ENCODE measurements at places on chromosomes 1 and 21.

GRCh38 chr1:119440721-119441307 is 25.9 kb downstream of the HSD3B2 start:
- DNase-seq = no peak

- no peak for DNase-seq
Observed at GRCh38 chr1:92882819-92883218, 51.0 kb downstream of the RPL5 start.

GRCh38 chr1:30511991-30512913 is 211.1 kb downstream of the MATN1 start:
- DNase-seq = no peak

GRCh38 chr1:31249854-31250253 is 10.2 kb upstream of the NKAIN1 start:
- no peak for DNase-seq

GRCh38 chr1:37394574-37395464 is 79.6 kb upstream of the ZC3H12A start:
- no peak for DNase-seq

DNA sequence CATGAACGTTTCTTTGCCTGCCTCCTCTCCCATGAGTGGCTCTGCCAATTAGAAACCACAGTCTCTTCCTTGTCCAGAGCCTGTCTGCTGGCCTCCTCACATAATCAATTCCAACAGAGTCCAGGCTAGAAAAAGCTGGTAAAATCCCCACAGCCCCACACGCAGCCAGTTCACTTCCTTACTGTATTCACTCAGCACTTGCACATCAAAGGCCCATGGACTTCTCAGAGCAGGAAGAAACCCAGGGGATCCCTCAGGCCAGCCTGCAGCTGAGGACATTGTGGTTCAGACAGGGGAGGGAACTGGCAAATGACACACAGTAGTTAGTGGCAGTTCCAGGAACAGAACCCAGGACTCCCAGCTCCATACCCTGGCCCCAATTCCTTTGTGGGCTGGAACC is 171.6 kb upstream of the EDN2 start:
- no peak for DNase-seq

- DNase-seq = no peak
Observed at GRCh38 chr1:64848803-64849202, 103.9 kb downstream of the RAVER2 start.

- no peak for DNase-seq
Observed at GRCh38 chr1:228321435-228321834, 85.2 kb downstream of the TRIM11 start.

GRCh38 chr1:55035904-55036303 is 3.4 kb upstream of the PCSK9 start:
- DNase-seq = no peak

- DNase-seq = no peak
Observed at GRCh38 chr1:199124351-199124750, 485.5 kb downstream of the PTPRC start.

DNA sequence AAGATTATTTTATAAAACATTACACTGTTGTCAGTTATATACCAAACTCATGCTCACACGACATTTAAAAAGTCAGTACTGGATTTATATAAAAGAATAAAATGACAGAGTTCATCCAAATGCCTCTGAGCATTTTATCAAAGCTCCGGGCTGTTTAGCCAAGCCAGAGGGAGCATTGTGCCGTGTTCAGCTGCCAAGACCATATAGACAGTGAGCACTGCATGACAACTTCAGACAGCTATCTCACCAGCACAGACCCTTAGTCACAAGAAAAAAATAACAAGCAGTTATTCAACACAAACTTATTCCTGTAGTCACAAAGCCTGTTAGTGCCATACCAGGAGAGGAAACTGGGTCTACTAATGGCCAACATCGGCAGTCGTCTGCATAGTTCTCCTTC is 88.0 kb upstream of the PBX1 start:
- DNase-seq = no peak

DNA sequence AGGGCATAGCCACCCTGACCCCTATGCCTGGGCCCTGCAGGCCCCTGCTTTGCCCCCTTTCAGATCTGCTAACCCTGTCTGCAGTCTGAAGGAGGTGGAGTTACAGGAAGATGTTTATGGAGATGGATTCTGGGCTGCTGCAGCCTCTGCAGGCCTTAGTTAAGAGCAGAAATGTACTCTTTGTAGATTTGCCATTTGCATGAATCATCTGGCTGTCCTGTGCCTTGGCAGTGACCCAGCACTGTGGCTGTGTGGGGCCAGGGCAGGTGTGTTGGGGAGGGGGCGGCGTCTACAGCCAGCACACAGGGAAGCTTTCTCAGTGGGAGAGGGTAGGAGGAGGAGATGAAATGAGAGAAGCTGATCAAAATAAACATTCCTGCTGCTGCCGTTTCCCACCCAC is 867.3 kb downstream of the PLA2G4A start:
- DNase-seq = no peak

DNA sequence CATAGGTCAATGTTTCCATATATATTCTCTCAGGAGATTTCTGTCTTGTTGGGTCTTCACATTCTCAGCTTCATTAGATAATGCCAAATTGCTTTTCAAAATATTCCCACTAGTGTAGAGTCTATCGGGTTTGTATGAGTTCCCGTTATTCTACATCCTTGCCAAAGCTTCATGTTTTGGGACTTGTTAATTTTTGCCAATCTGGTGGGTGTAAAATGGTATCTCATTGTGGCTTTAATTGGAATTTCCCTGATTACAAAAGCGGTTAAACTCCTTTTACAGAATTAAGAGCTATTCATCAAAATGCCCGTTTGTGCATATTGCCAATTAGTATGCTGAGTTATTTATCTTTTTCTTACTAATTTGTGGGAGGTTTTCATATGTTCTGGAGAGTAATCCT is 708.4 kb upstream of the ADAMTS5 start:
- no peak for DNase-seq

DNA sequence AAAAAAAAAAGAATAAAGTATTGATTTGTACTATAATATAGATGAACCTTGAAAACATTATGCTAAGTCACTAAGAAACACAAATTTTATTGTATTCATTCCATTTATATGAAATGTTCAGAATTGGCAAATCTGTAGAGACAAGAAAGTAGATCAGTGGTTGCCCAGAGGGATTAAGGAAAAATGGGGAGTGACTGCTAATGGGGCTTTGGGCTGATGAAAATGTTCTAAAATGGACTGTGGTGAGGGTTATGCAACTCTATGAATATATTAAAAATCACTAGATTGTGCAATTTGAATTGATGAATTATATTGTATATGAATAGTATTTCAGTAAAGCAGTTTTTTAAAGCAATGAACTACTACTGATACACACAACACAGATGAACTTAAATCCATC is 10.0 kb downstream of the GDAP2 start:
- no peak for DNase-seq

GRCh38 chr1:40341491-40342380 is 24.6 kb upstream of the COL9A2 start:
- no peak for DNase-seq

- DNase-seq = no peak
Observed at GRCh38 chr21:16841975-16842695, 670.7 kb upstream of the CXADR start.

GRCh38 chr21:42044871-42045495 is 26.1 kb upstream of the UMODL1 start:
- no peak for DNase-seq

- DNase-seq = no peak
Observed at GRCh38 chr1:62784509-62785365, 805 bp downstream of the ATG4C start.

GRCh38 chr1:183983371-183984105 is 54.0 kb downstream of the COLGALT2 start:
- DNase-seq = no peak

GRCh38 chr1:238345837-238346236 is 455.1 kb upstream of the ZP4 start:
- no peak for DNase-seq

- no peak for DNase-seq
Observed at GRCh38 chr21:27526451-27526850, 559.6 kb upstream of the ADAMTS5 start.

GRCh38 chr1:112697781-112698201 is 9.1 kb downstream of the RHOC start:
- no peak for DNase-seq

GRCh38 chr1:223556414-223557129 is 108.9 kb downstream of the CAPN8 start:
- no peak for DNase-seq

- no peak for DNase-seq
Observed at GRCh38 chr1:160428655-160429054, 28.3 kb downstream of the VANGL2 start.

GRCh38 chr21:15034126-15034853 is 30.5 kb downstream of the NRIP1 start:
- no peak for DNase-seq

- DNase-seq = no peak
Observed at GRCh38 chr21:44414291-44415072, 40.8 kb upstream of the LRRC3 start.

- DNase-seq = peak; percentile 15
Observed at GRCh38 chr1:159076438-159077119, at the start of gene AIM2. Gene AIM2, minus strand, starts transcription at chr1:159076766. Its CDS starts 3,267 bp downstream, at chr1:159073499.

DNA sequence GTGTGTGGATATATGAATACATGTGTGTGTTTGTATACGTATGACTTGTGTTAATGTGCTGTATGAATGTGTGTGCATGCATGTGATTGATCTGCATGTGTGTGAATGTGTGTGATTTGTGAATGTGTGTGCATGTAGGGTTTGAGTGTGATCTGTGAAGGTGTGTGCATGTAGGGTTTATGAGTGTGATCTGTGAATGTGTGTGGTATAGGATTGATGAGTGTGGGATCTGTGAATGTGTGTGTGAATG is 88.2 kb downstream of the STUM start:
- no peak for DNase-seq

DNA sequence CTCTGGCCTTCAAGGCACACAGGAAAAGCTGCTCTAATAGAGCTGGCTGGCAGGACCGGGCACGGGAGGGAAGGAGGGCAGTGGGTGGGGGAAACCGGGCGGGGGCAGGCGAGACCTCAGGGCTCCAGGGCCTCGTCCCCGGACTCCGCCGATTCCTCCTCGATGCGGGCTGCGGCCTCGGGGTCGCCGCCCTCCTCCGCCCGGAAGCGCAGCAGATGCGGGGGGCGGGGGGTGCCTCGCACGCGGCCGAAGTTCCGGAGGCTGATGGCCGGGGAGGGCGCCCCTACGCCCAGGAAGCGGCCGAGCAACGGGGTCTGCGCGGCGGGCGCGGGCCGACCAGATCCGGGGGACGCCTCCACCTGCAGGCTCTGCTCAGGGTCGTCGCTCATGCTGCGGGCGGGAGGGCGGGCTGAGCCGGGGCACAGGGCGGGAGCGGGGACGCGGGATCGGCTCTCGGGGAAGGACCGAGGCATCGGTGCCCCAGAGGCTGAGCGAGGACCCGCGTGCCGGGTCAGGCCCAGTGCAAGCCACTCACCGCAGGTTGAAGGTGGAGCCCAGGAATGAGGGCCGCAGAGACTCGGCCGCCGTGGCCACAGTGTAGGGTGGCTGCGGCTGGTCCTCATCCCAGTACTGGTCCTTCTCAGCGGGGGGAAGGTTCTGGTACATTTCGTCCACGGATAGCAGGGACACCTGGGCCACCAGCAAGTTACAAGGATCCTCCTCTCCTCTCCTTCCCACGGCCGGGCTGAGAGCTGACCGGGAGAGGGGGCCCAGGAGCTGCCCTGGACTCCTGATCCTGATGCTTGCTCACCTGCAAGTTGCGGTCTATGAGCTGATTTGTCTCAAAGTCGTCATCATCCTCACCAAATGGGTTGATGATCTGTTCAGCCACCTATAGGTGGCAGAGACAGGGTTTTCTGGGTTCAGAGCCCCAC is 3.6 kb downstream of the BEST4 start:
- no peak for DNase-seq

DNA sequence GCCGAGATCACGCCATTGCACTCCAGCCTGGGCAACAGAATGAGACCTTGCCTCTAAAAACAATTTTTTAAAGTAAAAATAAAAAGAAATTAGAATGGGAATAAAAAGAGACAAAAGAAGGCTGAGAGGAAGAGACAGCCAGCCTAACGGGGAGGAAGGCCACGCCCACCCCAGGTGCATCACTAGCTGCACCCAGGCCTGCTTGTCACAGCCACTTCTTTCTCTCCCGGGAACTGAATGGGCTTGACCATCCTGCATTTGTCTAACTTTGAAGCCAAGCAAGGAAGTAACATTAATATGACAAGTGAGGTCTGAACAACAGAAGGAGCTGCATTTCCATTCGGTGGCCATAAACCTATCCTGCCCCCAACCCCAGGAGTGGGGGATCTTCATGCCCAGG is 20.8 kb upstream of the EFNA1 start:
- DNase-seq = no peak

- no peak for DNase-seq
Observed at GRCh38 chr1:181711820-181712219, 228.5 kb downstream of the CACNA1E start.

DNA sequence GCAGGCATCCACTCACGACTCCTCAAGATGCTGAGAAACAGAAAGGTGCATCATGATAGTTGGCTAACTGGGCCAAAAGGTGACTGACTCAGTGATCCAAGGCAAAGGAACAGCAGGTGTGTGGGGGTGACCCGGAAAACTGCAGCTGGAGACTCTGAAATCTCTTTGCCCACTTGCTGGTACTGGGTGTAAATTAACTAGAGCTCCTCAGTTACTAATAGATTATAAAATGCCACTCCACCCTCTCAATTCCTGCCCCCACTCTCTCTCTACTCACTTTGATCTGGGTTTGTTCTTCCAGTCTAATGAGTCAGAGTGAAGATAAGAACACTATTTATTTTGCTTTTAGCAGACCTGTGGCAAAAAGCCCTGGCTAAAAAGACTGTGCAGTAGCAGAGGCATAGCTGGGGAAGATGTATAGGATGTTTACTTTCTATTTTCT is 7.2 kb upstream of the PIGC start:
- DNase-seq = no peak

- DNase-seq = peak; percentile 25
Observed at GRCh38 chr1:234597894-234598293, 12.1 kb downstream of the IRF2BP2 start.

- DNase-seq = no peak
Observed at GRCh38 chr1:32100807-32101708, 6.8 kb upstream of the KPNA6 start.

- no peak for DNase-seq
Observed at GRCh38 chr1:91645031-91645430, 144.4 kb downstream of the CDC7 start.

GRCh38 chr21:36470294-36470693 is 9.6 kb downstream of the CLDN14 start:
- no peak for DNase-seq

DNA sequence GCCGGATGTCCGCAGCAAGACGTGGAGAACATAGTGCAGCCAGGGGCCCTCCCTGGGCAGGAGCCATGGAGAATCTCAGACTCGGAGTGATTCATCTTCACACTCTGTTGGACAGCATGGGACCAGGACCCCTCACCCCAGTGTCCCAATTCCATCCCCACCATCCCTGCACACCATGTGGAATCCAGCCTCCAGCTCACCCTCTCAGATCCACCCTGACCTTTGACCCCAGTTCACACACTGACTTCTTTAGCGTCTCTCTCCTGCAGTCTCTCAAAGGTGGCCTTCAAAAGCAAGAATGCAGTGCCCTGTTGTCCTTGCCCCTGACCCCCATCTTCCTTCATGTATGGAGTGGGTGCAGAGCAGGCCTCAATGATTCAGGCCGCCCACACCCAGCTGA is 2.1 kb upstream of the TNNI1 start:
- no peak for DNase-seq

All from activated T-helper 1 cell treated with anti-CD3 and anti-CD28 coated beads, Interleukin-2, amount 50 U/mL, for 16 hours (primary cell).